CD4-positive, alpha-beta memory T cell (primary cell): ENCODE measurements at places on chromosomes 6 and 20.
A peak's percentile ranks its signal among the peaks of the same experiment; 100 is the strongest.

GRCh38 chr6:86934365-86934764, 3.0 kb upstream of the HTR1E start:
- DNase-seq = no peak

DNA sequence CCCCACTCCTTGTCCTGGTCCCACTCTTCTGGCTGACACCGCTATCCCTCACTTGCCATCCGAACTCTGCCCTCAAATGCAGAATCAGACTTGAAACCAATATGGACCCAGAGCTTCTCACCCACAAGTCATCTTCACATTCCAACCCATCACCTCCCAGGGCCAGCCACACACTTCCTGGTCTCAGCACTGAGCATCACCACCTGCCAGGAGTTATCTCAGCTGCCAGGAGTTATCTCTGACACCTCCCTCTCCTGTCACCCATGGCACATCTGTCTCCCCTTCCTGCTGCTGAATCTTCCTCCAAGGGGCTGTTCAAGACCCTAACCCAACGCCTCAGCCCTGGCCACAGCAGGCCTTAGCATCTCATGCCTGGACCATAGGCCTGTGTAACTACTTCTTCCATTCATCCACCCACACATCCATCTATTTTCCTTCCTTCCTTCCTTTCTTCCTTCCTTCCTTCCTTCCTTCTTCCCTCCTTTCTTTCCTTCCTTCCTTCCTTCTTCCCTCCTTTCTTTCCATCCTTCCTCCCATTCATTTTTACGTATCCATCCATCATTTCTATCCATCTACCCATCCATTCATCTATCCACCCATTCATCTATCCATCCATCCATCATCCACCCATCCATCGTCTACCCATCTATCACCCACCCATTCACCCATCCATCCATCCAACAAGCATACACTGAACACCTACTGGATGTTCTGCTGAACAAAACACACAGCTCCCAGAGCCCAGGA, 74.6 kb upstream of the NNAT start:
- DNase-seq = no peak

DNA sequence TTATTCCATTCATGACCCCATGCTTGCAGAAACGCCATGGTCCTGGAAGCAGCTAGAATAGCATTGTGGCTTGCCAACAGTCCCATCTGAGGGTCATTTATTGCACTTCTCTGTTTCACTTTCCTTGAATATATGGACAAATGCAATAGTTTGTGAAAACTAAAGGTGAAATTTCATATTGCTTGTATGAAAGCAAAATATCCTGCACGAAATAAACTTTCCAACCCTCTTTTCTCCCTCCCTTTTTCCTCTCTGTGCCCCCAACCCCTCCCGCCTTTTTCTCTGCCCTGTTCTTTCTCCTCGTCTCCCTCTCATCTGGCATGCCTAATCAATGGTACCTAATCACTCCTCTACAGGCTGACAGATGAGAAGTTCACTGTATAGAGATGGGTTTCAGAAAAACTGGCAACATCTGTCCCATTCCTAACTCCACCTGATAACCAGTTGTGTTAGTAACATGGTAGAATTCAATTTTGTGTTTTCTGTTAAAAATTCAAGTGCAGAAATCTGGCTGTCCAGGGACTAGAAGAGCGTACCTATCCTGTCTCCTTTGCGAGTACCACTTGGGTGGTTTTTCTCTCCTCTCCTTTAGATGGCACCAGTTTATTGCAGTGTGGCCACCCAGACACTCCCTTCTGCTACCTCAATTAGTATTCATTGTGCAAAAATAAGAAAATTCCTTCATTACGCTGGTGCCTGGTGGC, 198.6 kb downstream of the FOXA2 start:
- DNase-seq = no peak

- no peak for DNase-seq
These were observed 50.3 kb downstream of the CDS2 start for GRCh38 chr20:5177071-5177470.

DNA sequence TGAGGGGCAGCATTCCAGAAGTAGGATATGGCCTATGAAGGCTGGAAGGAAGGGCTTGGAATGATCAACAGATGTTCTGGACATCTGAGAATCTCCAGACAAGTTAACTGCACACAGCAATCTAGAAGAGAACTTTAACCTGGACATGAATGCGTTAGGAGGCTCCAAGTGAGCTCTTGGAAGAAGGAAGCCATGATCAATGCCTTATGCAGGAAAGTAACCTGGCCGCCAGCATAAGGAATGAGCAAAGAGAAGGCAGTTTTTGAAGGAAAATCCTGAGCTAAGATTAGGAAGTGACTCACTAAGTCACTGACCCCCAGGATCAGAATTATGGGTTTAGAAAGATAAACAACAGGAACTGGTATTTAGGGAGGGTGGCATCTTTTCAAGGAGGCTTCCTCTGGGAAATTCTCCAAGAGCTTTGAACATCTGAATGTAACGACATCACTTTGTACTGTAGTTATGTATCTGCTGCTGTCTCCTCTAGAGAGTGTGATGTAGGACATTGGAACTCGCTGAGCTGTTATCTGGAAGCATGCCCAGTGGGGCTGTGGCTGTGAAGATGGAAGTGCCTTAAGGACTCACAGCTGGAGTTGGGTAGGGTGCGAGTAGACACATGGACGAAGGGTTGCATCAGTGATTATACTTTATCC, 236.8 kb downstream of the PACRG start:
- DNase-seq = no peak

DNA sequence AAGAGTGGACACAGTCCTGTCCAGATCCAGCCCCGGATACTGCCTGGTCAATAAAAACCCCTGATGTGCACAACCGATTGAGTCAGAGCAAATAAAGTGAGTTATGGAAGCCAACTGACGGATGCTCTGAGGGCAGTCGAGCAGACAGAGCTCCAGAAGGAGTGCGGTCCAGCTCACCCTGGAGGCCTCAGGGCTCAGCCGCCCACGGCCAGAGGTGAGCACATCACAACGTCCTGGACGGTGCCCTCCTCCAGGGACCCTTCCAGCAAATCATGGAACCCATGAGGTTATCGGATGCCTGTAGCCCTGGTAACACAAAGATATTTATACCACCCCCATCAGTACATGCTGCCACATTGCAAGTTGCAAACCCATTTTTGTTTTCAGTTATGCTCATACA, 44.0 kb upstream of the SMOC2 start:
- no peak for DNase-seq

- DNase-seq = peak; percentile 45
These were observed at the start of gene UNC5CL for GRCh38 chr6:41039060-41039998. Gene UNC5CL, minus strand, starts transcription at chr6:41039221. Its CDS starts 4,147 bp downstream, at chr6:41035074.

- no peak for DNase-seq
These were observed 32.7 kb upstream of the MCM3 start for GRCh38 chr6:52317211-52317610.

DNA sequence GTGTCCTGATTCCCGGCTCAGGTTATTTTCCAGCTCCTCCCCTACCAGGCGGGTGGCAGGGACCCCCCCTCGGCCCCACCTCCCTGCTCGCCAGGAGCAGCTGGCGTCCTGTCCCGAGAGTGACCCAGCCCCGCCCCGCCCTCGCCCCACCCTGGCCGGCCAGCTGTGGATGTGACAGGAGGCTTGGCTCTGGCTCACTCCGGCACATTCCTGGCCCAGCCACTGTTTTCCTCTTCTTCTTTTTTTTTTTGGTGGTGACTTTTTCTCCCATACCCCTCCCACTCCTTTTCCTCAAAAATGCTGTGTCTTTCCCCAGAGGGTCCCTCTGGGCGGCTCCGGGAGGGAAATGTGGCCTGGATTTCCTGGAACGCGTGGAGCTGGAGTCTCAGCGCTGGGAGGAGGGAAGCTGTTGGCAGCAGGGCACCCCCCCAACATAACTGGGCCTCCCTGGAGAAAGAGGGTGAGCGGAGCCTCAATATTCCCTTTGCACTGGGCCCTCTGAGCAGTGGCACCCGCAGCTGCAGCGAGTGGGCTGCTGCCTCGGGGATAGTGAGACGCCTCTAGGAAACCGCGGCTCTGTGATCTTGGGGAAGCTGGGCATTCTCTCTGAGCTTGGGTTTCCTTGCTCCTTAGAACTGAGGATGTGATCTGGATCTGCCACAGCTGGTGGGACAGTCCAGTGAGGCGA, 28.3 kb upstream of the CSNK2A1 start:
- DNase-seq = no peak

GRCh38 chr6:45118754-45119153, 209.4 kb upstream of the RUNX2 start:
- DNase-seq = no peak

- no peak for DNase-seq
These were observed 52.7 kb downstream of the CPXM1 start for GRCh38 chr20:2747676-2748235.

DNA sequence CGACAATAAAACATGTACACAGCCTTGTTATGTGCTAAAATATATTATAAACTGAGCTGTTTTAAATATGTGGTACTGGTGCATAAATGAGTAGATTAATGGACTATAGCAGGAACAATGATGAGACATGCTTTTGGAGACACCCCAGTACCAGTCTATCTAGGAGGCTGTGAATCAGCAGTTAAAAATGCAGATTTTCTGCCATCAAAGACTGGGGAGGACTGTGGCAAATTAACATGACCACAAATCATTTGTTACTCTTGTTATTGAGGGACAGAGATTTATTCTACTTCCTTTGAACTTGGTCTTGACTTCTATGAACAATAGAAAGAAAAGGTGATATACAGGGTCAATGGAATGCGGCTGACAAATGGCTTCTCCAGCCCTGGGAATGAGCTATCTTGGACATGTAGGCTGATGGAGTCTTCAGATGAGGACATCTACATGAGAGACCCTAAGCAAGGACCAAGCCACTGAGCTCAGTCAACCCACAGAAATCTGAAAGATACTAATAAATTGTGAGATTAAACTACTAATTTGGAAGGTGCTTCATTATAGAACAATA, 551.7 kb upstream of the GJE1 start:
- DNase-seq = no peak

DNA sequence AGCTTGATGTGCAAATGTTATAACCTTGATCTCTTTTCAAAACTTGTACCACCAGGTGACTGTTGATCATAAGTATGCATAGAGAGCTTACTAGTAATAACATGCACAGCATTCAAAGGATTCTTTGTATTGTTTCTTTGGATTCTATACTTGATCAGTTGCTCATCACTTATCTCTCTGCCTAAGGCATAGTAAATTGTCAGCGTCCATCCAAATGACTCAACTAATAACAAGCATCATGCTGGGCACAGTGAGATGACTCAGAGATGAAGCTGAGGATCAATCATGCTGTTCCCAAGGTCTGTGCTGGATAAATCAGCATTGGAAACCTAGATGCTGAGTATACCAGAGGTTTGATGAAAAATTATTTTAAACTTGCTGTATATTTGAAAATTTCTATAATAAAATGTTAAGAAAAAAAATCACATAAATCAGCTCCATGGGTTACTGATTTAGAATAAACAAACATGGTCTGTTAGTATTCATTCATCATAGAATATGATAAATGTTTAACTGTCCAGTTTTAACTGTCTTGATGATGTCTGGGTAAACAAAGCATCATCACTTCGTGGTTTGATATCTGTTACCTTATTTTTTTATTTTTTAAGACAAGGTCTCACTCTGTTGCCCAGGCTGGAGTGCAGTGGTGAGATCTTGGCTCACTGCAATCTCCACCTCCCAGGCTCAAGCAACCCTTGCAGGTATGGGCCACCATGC, 45.6 kb upstream of the SGK1 start:
- DNase-seq = no peak

GRCh38 chr6:2790588-2791449, 25.6 kb downstream of the WRNIP1 start:
- peak; percentile 54 for DNase-seq

GRCh38 chr6:21872749-21873148, 279.2 kb downstream of the SOX4 start:
- no peak for DNase-seq

DNA sequence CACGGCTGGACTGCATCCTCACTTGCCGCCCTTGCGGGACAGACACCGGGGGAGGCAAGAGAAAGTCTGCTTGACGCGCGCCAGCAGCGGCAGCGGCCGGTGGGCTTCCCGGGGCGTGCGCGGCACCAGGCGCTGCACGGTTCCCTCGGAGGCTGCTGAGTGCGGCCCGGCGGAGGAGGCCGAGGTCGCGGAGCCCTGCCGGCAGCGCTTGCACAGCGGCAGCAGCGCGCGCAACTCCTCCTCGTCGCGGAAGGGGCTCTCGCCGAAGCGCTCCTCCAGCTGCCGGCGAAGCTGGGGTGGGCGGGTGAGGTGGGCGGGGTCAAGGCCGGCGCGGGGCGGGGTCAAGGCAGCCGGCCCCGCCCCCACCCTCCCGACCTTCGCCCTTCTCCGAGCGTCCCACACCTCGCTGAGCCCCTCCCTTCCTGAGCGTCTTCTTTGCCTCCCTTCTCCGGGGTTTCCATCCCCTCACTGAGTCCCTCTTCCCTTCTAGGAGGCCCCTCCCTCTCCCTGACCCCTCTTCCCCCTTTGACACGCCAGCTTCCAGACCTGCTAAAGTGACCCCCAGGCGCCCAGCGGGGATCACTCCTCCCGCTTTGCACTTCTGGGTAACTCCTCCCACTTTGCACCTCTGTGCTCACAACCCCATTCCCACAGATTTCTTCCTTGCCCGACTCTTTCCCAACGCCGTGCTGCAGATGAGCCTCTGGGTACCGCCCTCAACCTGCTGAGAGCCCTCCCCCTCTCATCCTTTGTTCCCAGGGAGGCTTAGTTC, 8.8 kb downstream of the DUSP15 start:
- DNase-seq = peak; percentile 52

- no peak for DNase-seq
These were observed 16.9 kb upstream of the UQCC2 start for GRCh38 chr6:33728438-33728837.

DNA sequence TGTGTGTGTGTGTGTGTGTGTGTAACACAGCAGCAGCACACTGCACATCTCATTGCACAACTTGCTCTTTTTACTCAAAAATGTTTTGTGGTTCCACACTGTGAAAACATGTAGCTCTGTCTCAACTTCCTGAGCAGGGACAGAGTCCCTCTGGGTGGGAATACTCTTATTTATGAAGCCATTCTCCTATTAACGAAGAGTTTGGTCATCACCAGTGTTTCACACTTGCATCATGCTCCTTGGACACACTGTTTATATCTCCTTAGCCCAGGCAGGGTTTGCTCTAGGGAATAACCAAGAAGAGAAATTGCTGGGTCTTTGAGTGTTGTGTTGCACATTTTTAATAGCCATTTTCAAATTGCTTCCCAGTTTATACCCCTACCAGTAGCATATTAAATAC, 53.6 kb downstream of the ZNF831 start:
- no peak for DNase-seq

- no peak for DNase-seq
These were observed 26.8 kb downstream of the ZBTB9 start for GRCh38 chr6:33481192-33481591.

DNA sequence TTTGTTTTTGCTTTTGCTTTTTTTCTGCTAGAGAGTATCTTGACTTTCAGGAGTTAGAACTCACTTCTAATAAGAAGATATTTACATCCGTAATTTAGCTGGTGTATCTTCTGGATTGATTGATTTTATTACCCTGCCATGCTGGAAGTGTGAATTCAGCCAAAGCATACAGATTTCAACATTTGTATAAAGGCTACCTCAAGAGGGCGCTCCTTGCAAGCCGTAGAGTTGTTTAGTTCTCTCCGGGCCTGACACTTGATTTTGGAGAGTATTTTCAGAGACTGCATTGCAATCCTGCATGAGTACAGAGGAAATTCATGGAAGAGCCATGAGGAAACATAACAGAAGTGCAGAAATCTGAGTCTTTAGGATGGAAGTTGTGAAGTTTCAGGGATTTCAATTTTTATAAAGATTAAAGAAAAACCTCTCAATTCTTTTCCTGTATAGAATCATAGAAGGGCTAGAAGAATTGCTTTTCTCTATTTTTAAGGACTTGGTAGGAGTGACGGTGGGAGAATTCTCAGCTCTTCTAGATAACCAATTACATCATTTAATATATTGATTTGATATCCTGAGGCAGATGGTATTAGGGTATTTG, 66.7 kb upstream of the TIAM2 start:
- peak; percentile 48 for DNase-seq
